ENCODE measurements at places on chromosomes 11 and 22.

- no peak for DNase-seq
Observed at GRCh38 chr11:75262961-75263852, 22.6 kb downstream of the TPBGL start.

GRCh38 chr22:32324505-32325415 is 32.9 kb upstream of the RFPL3 start:
- no peak for DNase-seq

DNA sequence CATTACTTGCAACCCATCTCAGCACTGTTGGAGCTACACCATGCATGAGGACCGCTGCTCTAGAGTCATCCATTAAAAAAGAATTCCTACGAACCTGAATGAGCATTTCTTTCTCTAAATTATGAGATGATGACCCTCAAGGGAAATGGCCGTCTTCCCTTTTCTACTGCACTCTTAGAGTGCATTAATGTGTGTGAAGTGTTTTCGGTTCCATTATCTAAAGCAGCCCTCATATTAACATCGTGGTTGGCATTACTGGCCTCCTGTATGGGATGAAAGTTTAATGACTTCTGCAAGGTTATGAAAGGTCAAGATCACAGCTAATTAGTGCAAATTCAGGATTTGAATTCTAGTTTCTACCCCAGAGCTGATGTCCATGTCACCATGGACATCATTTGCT is 16.7 kb downstream of the CD44 start:
- DNase-seq, result no peak

GRCh38 chr11:122954455-122954854 is 27.2 kb downstream of the BSX start:
- no peak for DNase-seq

- DNase-seq, result peak; percentile 43
Observed at GRCh38 chr11:67373648-67374570, 511 bp upstream of the CLCF1 start.

DNA sequence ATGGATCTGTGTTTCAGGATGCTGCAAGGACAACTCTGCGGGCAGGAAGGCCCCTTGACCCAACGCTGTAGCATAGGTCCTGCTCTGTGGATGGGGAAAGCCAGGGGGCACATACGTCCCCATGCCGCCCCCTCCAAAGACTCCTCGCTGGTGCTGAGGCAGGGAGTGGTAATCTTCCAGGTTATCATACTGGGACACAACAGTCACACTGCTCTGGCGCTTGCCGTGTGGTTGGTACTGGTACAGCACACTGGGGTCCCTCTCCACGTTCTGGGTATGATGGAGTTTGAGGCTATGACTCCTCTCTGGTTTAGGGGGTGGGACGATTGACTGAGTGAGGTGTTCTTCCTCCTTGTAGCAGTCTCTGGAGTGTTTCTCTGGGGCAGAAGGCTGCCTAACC is 26.2 kb upstream of the TP53AIP1 start:
- DNase-seq, result no peak

DNA sequence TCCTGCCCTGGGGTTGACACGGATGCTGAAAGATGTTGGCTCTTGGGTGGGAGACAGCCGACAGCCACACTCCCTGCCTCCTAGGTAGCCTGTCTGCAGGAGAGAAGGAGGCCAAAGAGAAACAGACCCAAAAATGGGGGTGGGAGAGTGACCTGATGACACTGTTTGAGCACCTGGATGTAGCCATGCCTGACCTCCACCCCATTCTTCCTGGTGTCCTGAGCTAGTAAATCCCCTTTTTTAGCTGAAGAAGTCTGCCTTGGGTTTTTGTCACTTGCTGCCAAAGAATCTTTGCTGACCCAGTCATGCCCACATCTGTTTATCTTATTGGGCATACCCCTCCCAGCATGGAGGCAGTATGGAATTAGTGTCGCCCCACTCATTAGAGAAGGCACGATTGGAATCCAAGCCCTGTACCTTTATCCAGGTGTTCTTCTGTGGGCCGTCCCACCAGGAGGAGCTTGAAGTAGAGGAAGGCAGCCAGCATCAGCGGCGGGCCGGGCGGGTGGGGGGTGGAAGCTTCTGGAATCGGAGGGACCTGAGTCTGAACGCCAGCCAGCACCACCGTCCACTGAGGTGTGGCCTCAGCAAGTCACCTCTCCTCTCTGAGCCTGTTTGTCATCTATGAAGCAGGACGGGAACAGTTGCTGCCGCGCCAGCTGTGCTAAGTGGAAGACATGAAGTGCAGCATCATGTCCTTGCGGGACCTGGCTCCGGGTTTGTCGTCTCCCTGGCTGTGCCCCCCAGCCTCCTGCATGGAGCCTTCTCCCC is 37.8 kb downstream of the IGHMBP2 start:
- no peak for DNase-seq

- no peak for DNase-seq
Observed at GRCh38 chr11:126815111-126815510, 185.5 kb downstream of the KIRREL3 start.

DNA sequence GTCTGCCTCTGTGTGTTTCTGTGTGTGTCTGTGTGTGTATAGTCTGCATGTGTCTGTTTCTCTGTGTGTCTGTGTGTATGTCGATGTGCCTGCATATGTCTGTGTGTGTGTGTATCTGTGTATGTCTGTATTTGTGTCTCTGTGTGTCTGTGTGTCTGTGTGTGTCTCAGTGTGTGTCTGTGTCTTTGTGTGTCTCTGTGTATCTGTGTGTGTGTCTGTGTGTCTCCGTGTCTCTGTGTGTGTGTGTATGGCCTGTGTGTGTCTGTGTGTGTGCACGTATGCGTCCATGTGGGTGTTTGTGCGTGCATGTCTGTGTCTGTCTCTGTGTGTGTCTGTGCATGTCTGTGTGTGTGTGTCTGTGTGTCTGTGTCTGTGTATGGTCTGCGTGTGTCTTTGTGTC is 439 bp downstream of the SNX32 start:
- no peak for DNase-seq

- DNase-seq, result peak; percentile 74
Observed at GRCh38 chr11:66068154-66068821, 1.8 kb upstream of the PACS1 start.

GRCh38 chr11:94023856-94024255 is 2.7 kb downstream of the HEPHL1 start:
- DNase-seq, result no peak

DNA sequence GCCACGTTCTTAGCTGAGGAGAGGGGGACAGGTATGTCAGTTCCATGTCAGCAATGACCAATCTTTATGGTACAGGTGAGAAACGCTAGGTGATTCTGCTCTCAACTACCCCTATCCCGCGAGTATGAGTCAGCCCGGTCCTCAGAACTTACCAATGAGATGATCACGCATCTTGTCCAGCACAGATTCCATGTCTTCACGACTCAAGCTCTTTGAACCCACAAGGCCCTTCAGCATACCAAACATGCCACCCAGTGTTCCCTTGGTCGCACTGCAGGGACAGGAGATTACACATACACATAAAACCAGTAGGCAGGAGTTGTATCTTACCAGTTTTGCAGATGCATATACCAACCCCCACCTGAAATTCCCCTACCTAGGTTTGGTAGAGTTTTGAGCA is 2.9 kb downstream of the SRPRA start:
- DNase-seq, result peak; percentile 27

DNA sequence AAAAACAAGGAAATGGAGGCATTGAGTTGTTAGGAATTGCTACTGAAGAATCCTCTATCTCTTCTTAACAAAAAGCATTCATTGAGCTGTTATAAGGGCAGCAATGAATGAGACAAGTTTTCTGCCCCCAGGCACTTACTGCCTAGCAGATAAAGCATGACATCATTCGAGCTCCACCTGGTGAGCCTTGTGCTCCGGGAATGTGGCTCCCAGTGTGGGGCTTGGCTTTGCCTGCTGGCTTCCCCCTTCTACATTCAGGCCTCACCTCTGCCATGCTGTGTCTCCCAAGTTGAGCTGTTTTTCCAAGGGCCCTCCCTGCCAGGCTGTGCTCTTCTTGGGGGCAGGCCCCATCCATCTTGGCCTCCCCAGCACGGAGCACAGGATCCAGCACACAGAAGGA is 56.9 kb upstream of the EIF3D start:
- peak; percentile 74 for DNase-seq

GRCh38 chr22:23579870-23580575 is at the start of gene IGLL1:
Gene IGLL1, minus strand, starts transcription at chr22:23580290. Its CDS starts 100 bp downstream, at chr22:23580190.
- no peak for DNase-seq

GRCh38 chr11:80330264-80330663 is 889.4 kb upstream of the TENM4 start:
- no peak for DNase-seq

GRCh38 chr11:130578738-130579368 is 130.4 kb downstream of the ADAMTS15 start:
- DNase-seq, result no peak

DNA sequence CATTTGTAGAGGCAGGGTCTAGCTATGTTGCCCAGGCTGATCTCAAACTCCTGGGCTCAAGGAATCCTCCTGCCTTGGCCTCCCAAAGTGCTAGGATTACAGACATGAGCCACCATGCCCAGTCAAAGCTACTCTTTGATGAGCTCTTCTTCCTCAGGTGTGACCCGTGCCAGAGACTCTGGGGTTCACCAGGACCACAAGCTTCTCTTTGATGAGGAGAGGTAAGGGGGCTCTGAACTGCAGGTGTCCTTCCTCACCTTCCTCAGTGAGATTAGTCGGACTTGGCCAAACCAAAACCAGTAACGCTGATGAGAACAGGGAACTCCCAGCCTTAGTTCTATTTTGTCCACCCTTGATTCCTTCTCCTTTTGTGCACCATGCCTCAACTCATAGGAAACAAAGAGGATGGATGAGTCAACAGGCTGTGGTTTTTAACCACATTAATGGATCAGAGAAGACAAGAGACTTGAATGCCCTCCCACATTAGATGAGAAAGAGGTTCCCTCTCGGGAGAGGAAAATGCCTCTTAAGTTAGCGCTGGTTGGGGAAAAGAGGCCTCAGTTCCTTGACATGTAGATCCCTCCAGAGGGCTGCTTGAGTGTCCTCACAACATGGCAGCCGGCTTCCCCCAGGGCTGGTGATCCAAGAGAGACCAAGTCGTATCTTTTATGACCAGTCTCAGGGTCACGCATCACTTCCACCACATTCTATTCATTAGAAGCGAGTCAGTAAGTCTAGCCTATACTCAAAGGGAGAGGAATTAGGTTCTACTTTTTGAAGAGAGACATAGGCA is 25.7 kb upstream of the CTR9 start:
- no peak for DNase-seq

DNA sequence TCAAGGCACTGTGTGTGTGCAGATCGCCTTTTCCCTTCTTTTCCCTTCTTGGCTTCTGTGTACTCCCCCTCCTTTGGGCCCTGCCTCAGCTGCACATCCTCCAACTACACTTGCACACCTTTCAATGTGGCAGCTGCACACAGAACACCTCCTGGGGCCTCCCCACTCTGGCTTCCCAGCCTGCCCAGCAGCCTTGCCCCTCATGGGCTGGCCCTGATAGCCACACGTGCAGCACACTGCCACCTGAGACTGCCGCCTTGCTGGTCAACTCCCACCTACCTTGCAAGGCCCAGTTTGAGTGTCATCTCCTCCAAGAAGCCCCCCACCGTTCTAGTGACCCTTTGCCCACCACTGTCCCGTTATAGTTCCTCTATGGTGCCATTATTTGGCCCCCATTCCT is 77.3 kb upstream of the ARFGAP3 start:
- DNase-seq, result no peak

DNA sequence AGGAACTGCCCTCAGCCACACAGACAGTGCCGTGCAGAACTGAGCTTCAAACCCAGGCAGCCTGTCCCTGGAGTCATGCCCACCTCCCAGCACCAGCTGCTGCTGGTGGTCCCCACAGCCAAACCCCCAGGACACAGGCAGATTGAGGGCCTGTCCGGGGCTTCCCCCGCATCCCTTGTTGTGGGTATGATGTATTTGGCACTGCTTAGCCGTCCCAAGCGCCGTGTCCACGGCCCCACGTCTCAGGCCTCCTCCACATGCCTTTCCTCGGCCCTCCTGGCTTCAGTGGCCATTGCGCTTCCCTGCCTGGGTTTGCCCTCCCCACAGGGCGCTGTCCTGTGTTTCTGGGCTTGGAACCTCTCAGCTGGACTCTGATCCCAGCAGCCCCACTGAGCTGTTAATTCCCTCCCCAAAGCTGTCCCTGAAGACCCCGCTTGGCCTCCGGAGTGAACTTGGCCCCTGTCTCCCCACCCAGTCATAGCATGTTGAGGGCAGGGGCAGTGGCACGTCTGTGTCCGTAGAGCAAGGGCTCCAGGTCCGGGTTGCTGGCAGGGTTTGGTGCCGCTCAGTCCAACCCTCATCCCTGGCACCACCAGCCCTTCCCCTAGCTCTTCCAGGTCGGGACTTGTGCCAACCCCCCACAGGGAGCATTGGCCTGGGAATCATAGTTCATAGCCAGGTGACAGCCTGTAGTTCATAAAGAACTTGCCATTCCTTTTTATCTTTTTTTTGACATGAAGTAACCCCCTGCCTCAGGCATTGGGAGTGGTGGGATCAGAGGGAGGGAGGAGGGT is 34.5 kb upstream of the TEF start:
- DNase-seq, result no peak

DNA sequence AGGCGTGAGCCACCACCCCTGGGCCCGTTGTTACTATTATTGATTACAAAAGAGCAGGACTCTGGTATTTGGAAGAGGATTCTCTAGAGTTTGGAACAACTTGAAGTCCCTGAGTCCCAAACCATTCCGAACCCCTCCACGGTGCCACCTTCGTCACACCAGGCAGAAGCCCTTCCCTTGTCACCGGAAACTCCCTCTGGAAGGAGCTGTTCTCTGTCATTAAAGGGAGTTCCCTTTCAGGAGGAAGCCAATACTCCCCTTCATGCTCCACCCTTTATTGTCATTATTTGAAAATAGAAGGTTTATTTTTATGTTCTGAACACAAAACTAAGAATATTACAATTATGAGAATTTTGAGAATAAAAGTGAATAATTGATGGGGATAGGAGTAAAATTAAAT is 5.1 kb upstream of the C11orf24 start:
- no peak for DNase-seq

DNA sequence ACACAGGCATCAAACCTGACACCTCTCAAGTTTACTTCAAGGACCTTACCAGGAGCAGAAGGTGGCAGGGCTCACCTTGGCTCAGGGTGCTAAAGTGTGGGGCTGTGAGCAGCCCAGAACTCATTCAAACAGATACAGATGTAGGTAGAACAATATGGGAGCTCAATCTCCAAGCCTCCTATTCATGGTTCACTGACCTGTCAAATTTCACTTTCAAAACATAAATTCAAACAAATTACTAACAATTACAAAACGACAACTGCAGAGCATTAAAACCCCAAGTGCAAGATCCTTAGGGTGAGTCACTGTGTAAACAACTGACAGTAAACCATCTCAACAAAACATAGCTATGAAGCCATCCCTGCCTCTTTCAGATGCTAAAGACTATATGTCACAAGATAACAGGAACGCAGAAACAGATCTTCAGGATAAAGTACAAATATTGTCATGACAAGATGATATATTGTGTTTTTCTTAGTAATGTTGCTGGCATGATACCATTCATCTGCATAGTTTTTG is 303.5 kb upstream of the ANO3 start:
- no peak for DNase-seq

Measured in SK-MEL-5 (cell line).